ENCODE measurements at places on chromosomes 2 and 18.

DNA sequence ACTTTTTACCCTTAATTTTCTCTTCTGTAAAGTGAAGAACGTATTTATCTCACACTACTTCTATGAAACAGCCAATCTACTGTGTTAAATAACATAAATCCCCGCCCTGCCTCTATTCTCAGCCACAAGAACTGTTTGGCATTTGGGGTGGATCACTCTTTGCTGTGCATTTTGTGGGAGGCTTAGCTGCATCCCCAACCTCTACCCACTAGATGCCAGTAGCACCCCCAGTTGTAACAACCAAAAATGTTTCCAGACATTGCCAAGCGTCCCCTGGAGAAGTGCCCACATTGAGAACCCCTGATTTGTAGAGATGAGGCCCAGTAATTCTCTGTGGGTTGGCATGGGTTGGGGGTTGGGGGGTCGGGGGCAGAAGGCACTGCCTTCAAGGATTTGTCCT, 94.7 kb upstream of the BOD1L2 start:
- no peak for DNase-seq

DNA sequence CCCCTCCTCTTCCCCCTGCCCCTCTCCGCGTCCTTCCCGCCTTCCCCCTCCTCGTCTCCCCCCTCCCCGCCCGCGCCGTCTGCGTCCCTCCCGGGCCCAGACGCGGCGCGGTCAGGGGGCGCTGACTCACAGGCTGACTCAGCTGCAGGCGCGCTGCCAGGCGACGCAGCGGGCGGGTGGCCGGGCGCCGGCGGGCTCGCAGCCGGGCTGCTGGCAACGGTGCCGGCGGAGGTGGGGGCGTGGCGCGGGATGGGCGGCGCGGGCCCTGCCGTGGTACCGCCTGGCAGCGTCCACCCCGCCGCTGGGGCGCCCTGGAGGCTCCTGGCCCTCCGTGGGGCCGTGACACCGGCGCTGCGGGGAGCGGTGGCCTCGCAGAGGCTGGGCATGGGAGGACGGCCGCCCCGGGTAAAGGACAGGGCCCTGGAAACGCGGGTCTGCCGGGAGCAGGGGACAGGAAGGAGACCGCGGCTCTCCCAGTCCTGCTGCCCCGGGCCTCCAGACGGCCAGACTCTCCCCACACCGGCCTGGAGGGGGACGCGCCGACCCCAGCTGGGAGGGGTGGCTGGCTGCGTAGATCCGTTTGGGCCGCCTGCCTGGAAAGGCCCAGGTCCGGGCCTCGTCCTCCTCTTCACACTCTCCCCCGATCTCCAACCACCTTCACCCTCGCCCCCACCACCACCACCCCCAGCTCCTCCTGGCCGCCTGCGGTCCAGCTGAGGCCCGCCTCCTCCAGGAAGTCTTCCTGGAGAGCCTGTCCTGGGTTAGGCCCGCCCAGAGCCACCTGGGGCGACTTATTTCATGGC, 10.0 kb upstream of the PROC start:
- peak; percentile 82 for DNase-seq

- DNase-seq = no peak
These were observed 116.1 kb downstream of the NFATC1 start for GRCh38 chr18:79511671-79512301.

DNA sequence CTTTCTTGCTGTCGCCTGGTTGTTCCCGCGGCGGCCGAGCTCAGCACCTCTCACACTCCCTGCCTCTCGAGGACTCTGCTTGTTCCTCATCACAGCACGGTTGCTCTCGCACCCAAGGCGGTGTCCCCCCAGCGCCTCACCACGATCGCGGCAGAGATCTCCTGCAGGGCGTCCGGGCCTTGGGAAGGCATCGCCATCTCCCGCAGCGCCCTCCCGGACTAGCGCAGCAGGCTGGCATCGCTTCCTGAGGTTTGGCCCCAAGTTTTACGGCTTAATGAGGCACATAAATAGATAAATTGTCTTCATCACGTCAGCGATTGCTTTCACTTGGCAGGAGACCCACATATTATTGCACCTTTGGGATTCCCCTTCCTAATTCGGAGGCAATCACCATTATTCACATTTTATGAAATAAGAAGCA, 125.4 kb downstream of the RGPD3 start:
- DNase-seq = no peak

DNA sequence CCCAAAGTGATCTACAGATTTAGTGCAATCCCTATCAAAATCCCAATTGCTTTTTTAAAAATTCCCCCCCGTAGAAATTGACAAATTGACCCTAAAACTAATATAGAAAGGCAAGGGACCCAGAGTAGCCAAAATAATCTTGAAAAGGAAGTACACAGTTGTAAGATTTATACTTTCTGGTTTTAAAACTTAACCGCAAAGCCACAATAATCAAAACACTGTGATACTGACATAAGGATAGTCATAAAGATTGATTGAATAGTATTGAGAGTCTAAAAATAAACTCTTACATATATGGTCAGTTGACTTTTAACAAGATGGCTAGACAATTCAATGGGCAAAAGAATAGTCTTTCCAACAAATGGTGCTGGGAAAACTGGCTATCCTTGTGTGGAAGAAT, 58.7 kb upstream of the GAREM2 start:
- DNase-seq = no peak

GRCh38 chr2:239917125-239917956, 107.8 kb downstream of the NDUFA10 start:
- DNase-seq = no peak

DNA sequence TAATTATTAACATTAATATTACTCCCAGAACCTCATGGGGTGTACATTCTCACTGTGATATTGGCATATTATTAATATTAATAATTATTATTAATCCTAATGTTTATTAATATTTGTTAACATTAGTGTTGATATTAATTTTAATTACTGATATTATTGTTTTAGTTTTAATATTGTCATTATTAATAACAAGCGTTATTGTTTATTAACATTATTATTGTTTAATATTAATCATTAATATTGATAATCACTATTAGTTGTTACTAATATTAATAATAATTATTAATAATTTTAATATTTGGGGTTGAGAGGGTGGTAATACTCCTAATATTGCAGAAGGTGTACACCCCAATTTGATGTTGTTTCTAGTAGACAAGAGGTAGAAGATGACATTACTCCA, 193.1 kb upstream of the XIRP2 start:
- DNase-seq = no peak

GRCh38 chr2:197782126-197782525, 3.0 kb downstream of the BOLL start:
- no peak for DNase-seq

DNA sequence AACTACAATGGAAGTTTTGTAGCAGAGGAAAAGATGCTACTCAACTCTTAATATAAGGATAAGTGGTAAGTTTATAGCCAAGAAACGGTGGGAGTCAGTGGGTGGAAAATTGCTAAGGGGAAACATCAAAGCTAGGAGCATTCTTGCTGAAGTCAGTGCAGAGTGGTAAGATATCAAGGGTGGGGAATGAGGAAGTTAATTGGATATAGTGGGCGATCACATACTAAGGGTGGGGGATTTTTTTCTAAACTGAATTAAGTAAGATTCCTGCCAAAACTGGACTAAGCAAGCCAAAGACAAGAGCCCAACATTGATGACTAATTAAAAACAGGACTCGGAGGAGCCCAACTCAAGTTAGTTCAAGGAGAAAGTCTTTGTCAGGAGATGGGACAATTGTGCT, 525.4 kb downstream of the CCDC85A start:
- no peak for DNase-seq

GRCh38 chr2:12303181-12304030, 413.3 kb upstream of the TRIB2 start:
- peak; percentile 91 for DNase-seq

DNA sequence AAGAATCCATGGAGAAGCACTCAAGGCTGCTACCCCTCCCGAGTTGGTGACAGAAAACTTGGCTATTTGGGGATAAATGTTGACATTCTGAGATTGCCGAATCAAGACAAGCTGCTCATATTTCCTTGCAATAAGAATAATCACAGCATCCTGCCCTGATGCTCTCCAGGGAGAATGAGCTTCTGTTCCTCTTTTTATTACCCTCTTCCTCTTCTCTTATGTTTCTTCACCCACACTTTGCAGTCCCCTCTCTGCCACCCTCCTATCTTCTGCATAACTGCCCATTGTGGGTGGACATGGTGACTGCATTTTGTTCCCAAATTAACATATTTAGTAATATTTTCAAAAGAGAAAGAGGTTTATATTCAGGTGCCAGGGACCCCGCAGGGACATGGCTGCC, 11.9 kb upstream of the MSGN1 start:
- DNase-seq = no peak

DNA sequence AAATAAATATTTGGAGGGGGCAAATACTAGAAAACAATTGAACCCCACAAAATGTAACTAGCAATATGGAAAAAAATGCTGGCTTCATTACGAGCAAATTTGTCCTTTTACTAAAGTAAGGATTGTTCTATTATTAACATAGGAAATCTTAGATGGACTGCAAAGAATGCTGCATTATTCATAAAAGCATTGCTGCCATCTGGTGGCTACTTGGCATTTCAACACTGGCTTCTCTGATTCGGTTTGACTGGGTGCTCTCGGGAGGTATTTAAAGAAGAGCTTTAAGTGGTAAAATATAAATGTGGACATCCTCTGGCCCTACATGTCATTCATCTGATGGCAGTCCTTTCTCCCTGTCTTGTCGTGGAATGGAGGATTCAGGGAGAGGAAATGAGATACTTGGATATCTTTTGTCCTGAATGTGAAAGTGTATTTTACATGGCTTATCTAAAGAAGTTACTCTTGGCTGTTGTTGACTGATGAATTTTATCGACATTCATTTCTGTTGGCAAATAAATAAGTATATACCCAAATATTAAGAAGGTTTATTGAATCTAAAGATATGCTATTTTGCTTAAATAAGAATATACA, 130.2 kb downstream of the ARHGAP15 start:
- DNase-seq = peak; percentile 56

DNA sequence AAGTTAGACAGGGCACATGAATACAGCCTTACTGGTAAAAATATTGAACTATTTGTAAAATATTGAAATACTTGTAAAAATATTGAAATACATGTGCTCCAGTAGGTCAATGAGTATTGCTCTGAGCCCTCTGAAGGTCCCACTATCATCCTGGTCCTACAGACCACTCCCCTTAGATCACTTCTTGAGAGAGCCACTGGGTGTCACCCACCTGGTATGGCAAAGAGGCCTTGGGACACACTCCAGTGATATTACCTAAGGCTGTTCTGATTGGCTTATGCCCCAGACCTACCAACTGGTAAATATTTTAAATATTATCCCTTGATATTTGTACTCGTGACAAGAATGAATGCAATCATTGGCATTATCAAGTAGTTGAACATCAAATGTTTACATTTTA, 5.0 kb downstream of the THSD7B start:
- DNase-seq = no peak

DNA sequence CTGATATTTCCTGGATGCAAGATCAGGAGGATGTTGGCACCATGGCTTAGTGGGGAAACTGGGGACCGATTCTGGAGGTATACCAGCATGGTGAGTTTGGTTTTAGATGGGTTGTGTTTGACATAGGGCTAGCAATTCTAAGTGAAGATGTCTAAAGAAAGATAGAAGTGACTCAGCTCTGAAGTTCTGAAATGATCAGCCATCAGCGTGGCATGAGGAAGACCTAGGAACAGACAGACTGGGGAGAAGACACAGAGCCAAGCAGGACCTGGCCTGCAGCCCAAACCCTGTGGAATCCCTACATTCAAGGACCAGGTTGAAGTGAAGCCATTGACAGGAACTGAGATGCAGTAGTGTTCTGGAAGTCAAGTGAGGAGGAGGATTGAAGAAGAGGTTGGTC, 39.8 kb downstream of the HRH4 start:
- DNase-seq = no peak

GRCh38 chr2:233199870-233200269, 51.6 kb upstream of the ATG16L1 start:
- DNase-seq = no peak

- no peak for DNase-seq
These were observed 114.3 kb upstream of the MGAT5 start for GRCh38 chr2:134139611-134140010.

DNA sequence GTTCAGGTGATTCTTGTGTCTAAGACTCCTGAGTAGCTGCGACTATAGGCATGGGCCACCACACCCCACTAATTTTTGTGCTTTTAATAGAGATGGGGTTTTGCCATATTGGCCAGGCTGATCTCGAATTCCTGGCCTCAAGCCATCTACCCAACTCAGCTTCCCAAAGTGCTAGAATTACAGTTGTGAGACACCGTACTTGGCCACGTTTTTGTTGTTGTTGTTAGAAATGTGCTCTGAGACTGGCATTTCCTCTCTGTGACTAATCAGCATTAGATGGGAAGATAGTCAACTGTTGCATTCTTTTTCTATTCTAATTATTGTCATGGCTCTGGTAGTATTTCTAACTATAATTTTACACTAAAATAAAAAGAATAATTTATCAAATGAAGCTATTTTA, 191.7 kb downstream of the CAMKMT start:
- DNase-seq = no peak

DNA sequence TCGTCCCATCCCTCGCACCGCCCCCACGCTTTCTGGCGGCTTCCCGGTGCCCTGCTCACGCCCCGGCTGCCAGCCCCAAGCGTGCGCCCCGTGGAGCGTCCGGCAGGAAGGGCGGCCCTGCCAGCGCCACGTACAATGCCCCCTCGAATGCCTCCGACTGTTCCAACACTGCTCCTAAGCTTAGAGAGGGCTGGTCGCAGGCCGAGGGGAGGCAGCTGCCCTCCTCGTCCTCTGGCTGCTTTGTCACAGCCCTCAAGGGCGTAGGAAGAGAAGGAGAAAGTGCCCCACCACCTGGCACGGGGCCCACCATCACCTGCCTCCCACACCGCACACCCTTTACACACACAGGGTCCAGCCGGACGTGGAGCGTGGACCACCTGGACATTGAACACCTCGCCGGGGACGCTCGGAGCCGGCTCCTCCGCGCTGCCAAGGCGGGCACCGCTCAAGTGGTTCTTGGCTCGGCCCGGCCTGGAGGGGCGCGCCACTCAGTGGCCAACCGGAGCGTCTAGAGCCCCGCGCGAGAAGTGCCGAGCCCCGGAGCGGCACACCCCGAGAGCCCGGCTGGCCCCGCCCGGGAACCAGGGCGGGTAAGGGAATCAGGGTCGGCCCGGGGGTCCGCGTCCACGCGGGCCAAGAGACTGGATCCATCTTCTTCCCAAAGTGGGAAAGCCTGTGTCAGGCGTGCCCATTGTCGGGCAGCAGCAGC, 830 bp downstream of the DNER start:
- no peak for DNase-seq

- no peak for DNase-seq
These were observed 39.4 kb upstream of the CTDP1 start for GRCh38 chr18:79640064-79640672.

GRCh38 chr2:231602859-231603467, 10.3 kb downstream of the TEX44 start:
- DNase-seq = no peak

DNA sequence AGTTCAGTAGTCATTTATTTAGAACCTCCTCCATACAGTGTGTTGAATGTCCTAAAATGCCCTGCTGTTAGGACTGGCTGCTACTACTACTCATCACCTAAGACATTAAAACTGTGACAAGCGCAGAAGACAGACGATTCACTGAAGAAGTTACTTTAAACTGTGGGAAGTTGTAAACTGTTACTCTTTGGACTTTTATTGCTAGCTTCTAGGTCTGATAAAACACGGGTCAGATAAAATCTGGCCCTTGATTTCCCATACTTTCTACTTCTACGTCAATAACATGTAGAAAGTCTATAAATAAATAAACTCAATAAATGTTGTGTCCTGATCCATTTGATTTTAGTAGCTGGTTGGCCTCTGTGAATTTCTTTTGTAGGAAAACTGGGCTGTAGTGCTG, 113.4 kb downstream of the ICA1L start:
- DNase-seq = no peak

Data from foreskin melanocyte (primary cell).